Right ventricle myocardium superior (tissue), 1 donor: ENCODE measurements at places on chromosomes 11 and 22. TPM values are rescaled to one million over a fixed set of nuclear protein-coding genes. Genes with fewer than 3 reads are reported as not detected.

The NCR3LG1 gene
- 0.56 TPM for total RNA-seq

The TEX54 gene
- not detected for total RNA-seq

The FJX1 gene
- 0.65 TPM for total RNA-seq

The MS4A12 gene
- total RNA-seq = not detected

The SSTR3 gene
- not detected for total RNA-seq

The PHLDA2 gene
- 1.1 TPM for total RNA-seq

The TRPM5 gene
- total RNA-seq = not detected

The GRIA4 gene
- total RNA-seq = not detected

DNA sequence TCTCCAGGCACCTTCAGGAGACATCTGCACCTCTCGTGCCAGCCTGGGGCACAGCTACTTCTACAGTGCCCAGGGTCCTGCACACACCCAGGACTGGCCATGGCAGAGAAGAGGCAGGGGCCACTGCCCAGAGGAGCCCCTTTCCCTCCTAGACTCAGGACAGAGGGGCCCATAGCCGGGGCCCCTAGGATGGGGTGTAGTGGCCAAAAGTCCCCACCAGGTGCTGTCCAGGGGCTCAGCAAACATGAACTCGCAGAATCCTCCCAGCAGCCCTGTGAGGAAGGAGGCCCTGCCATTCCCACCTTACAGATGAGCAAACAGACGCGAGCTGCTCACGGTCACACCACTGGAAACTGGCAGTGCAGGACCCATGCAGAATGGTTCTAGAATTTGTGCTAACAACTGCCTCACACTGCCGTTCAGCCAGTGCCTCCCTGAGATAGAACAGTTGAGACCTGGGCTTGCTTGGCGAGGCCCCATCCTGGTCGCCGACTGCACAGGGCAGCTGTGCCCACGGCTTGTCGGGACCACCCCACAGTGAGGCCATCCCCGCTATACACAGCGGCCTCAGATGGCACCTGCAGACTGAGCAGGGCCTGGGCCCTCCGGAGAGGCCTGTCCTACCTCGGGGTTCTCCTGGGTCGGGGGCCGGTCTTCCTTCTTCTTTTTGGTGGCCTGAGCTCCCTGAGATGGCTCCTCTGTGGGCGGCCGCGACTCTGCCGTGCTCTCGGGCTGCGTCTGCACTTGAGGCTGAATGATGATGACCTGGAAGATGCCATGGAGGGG, 96.4 kb downstream of the PHF21B start:
- DNase-seq = no peak

DNA sequence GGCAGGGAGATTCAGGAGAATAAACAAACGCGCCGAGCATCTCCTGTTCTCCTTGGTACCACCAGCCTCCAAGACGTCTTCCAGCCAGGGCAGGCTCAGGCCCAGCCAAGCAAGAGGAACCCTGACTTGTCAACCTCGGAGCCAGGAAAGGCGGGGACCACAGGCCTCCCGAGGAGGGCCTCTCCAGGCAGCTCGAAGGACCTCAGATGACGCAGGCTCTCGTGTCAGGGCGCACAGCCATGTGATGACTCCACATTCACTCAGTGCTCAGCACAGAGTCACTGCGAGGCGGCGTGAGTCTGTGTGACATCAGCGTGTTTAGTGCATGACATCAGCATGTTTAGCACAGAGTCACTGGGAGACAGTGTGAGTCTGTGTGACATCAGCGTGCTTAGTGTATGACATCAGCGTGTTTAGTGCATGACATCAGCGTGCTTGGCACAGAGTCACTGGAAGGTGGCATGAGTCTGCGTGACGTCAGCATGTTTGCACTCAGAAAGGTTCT, 241.4 kb downstream of the BRD1 start:
- no peak for DNase-seq

DNA sequence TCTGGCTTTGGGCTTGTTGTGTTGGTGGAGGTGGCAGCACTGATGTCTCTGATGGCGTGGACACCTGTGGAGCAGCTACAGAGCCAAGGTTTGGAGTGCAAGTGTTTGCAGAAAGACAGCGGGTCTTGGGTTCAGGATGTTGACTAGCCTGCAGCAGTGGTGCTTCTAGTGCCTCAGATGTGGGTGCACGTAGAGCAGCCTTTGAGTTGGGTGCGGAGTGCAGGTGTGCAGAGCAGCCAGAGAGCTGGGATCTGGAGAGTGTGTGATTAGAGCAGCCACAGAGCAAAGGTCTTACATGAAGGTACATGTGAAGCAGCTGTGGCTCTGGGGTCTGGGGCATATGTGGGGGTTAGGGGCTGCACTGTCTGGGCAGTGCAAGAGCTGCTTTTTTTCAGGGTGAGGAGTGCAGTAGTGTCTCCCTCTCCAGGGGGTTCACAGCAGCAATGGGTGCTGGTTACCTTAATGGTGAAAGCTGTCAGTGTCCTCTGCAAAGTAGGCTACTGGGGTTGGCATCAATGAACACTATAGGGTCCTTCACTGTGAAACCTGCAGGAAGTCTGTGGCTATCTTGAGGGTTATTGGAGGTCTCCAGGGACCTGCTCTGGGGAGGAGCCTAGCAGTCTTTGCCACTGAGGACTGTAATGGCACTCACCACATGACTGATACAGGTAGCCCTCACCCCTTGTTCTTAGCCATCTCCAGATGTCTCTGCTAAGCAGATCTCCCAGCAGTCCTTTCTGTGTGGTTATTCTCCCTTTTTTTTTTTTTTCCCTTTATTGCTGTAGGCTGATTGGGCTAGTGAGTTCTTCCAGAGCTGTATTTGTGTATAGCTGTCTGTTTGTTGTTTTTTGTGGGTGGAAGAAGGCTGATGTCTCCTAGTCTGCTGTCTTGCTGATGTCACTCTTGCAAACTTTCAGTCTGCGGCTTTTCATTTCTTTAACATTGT, 14.3 kb downstream of the BIRC2 start:
- no peak for DNase-seq

GRCh38 chr11:61776561-61777075, 15.8 kb downstream of the TMEM258 start:
- DNase-seq = no peak

GRCh38 chr11:72038491-72038890, 39.8 kb downstream of the IL18BP start:
- peak; percentile 70 for DNase-seq

- DNase-seq = no peak
Observed at GRCh38 chr11:20501971-20502370, 97.4 kb upstream of the SLC6A5 start.

DNA sequence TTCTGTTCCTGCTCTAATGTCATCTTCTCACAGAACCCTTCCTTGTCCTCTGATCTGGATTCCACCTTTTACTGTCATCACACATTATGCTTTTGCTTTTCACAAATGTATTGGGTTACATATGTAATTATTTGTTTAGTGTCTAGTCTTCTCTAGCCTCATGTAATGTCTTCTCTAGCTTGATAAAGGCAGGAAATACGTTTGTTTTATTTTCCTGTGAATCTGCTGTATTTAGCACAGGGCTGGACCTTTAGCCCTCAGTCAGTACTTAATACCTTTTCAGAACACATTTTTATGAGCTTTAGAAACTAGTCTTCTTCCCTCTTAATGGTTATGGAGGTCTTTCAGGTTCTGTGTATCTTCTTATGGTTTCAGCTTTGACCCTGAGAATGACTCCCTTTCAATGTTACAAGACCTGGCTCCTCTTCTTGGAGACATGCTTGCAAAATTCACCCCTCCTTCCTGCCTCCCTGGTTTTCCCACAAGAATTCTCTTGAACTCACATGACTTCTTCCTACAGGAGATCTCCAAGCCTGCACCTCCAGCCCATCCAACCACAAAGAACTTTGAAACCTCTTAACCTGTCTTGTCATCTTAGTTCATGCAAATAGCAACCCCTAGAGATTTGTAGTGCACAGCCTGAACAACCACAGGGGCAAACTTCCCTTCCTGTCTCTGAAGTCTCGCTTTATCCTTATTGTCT, 132.7 kb upstream of the DDI1 start:
- DNase-seq = no peak

DNA sequence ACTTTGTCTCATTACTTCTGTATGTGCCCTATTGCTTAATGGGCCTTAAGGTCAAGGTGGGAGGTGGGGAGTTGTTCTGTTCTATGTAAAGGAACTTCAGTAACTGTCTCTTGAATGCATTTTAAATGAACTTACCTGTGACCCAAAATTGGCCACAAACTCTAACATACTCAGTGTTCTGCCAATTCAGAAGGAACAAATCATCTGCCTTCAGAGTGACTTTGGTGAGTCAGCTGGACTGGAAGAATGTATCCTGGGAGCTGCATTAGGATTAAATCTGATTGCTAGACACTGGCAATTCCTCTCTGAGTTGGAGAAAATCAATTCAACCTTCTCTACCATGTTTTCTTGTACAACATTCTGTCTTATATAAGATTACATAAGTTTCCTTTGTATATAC, 1104.8 kb downstream of the DLG2 start:
- DNase-seq = no peak

GRCh38 chr11:129701706-129702105, 113.9 kb upstream of the TMEM45B start:
- no peak for DNase-seq

DNA sequence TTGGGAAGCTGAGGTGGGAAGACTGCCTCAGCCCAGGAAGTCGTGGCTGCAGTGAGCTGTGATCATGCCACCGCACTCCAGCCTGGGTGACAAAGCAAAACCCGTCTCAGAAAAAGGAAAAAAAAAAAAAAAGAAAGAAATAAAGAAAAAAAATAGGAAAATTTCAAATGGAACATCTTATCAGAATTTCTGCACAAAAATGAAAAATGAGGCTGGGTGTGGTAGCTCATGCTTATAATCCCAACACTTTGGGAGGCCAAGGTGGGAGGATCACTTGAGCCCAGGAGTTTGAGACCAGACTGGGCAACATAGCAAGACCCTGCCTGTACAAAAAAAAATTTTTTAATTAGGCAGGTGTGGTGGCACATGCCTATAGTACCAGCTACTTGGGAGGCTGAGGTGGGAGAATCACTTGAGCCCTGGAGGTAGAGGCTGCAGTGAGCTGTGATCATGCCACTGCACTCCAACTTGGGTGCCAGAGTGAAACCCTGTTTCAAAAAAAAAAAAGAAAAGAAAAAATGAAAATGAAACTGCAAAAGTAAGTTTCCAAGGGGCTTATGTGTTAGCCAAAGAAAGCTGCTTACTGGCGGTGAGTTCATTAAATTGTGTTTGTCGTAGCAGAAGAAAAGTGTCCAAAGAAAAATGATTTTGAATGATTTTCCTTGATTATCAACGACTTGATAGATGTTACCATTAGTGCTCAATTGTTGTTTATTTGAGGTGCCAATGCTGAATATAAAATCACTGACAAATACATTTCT, 7.5 kb upstream of the CRKL start:
- DNase-seq = no peak

DNA sequence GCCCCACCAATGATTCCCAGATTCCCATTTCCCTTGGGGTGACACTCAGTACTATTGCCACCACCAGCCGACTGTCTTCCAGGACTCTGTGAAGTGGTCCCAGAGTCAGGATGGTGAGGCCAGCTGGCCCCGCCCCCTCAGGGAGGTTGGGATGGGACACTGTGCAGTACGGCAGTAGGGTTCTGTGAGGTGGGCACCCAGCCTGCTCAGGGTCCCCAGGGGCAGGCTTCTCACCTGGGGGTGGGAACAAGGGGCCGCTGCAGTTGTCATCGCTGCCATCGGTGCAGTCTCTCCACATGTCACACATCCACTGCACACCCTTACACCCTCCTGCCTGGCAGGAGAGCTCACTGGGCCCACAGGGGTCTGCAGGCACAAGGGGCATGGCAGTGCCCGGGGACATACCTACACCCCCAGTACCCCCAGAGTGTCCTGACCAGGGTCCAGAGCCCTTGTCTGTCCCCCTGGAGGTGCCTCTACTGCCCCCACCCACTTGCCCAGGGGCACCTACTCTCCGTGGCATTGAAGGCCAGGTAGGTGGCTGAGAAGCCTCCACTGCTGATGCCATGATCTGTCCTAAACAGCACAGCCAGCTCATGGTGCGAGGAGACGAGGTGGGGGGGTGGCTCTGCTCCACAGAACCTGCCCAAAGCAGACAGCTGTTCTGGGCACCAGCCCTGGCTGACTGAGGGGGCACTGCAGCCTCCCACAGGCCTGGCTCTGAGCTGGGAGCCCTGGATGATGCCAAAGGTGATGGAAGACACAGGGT, 1.9 kb upstream of the C1QTNF5 start:
- no peak for DNase-seq

GRCh38 chr11:77474684-77475060, 778 bp upstream of the PAK1 start:
- DNase-seq = no peak

- DNase-seq = no peak
Observed at GRCh38 chr11:14417186-14417585, 58.2 kb upstream of the RRAS2 start.

DNA sequence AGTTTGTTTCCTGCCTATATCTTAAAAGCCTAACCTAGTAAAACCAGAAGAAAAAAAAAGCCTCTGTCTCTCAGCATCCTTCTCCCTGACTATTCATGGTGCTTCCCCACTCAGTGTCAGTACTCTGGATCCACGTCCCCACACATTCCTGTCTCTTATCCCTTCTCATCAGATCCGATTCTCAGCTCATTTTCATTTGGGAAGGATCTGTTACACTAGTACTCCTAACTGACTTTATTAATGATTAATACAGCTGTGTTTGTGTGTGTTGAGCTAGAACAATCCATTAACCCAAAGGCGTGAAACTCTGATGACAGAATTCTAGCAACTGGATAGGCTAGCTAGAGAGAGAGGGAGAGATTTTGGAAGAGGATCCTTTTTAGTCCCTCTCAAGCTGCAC, 1.5 kb downstream of the PRRG4 start:
- no peak for DNase-seq

DNA sequence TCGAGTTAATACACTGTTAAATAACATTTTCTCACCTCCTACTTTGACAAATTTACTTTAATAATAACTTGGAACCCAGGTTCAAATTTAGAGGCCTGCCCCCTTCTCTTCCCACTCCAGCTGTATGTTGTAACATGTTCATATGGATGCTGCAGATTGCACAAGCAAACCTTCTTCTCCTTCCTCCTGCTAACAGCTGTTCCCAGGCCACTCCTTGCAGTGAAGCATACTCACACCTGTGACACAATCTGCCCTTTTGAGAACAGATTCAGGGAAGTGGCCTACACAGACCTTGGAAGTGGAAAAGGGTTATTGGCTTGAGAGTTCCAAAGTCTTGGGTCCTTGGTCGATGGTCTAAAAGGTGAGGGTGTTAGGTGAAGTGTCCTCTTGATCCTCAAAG, 131.9 kb downstream of the TEAD1 start:
- no peak for DNase-seq

DNA sequence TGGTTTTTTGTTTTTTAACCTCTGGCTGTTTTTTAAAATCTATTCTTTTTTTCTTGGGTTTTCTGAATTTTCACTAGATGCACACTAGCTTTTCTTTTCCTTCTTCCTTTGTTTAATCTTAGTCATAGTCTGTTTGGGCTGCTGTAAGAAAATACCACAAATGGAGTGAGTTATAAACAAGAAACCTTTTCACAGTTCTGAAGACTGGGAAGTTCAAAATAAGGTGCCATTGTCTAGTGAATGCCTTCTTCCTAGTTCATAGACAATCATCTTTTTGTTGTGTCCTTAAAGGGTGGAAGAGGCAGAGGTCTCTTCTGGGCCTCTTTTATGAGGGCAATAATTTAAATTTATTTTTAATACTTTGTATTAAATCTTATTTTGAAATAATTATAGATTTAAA, 532.9 kb upstream of the ANO5 start:
- DNase-seq = no peak
